ENCODE measurements at places on chromosomes 2 and 18. TPM values are rescaled to one million over a fixed set of nuclear protein-coding genes. Genes with fewer than 3 reads are reported as not detected.

The L3MBTL4 gene
- not detected for total RNA-seq

The CDK15 gene
- total RNA-seq = 19.8 TPM

The CD207 gene
- not detected for total RNA-seq

The UXS1 gene
- total RNA-seq = 52.3 TPM

The ALLC gene
- total RNA-seq = not detected

The MFSD2B gene
- 0.27 TPM for total RNA-seq

DNA sequence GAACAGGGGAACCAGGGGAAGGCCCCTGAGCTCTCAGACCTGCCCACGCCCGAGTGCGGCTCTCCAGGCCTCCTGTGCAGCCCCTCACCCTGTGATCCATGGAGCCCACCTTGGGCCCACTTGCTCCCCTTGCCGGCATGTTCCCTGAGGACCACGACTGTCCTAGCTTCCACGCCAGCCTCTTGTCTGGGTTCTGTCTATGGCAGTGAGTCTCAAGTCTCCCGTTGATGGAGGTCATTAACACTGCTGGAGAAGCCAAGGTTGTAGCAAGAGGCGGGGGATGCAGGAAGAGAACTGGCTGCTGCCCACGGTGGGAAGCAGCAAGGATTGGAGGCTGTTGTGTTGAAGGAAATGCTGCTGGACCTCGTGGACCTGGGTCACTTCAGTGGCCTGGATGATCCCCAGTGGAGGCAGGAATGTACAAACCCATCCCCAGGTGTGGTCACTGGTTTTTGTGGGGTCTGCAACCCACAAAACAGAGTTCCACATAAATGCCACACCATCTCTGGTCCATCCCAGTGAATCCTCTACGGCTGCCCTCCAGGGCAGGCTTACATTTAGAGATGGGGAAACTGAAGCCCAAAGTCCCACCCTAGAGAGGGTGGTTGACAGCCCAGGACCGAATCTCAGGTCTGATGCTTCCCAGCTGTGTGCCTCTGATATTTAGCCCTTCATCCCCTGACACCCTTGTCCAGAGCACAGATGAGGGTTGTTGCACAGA, 150.3 kb downstream of the NDUFA10 start:
- no peak for DNase-seq

GRCh38 chr2:72990695-72991438, 73.5 kb downstream of the EMX1 start:
- DNase-seq = no peak

DNA sequence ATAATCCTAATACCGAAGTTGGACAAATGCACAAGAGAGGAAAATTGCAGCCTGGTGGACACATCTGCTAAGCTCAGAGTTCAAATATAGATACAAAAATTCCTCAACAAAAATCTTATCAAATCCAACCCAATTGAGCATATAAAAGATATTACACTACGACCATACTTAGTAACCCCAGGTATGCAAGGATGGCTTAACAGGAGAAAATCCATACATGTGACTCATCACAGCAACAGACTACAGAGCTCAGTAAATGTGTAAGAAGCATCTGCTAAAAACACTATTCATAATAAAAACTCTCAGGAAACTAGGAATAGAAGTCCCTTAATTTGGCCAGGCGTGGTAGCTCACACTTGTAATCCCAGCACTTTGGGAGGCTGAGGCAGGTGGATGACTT, 28.3 kb downstream of the HS6ST1 start:
- DNase-seq = no peak

GRCh38 chr2:235978022-235978421, 190.2 kb downstream of the GBX2 start:
- DNase-seq = no peak

DNA sequence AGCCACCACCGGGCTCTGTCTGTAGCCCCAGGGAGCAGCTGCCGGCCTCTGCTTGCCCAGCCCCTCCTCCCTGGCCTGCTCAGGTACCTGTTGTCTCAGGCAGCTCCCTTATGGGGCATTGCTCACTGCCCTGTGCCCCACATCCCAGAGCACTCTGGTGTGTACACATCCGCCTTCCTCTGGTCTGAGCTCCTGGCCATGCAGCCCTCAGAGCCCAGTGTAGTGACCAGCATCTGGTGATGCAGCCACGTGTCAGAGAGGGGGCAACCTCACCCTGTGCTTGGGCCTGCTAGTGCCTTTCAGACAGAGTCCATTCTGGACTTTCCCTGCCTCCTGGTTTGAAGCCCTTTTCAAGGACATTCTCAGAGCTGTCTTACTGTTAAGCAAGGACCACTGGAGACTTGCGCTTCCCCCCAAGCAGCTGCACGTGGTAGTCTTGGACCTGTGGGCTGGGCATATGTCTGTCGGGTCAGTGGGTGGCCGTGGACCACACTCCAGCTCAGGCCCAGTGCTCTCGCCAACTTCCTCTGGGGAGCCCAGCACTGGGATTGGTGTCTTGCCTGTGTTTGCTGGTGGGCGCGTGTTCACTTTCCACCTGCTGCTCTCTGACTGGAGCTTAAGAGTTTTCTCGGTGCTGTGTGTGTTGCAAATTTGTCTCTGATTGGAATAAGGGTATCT, 30.7 kb downstream of the DGKD start:
- DNase-seq = no peak

- DNase-seq = no peak
These were observed 122.9 kb downstream of the NCK2 start for GRCh38 chr2:105867587-105867986.

DNA sequence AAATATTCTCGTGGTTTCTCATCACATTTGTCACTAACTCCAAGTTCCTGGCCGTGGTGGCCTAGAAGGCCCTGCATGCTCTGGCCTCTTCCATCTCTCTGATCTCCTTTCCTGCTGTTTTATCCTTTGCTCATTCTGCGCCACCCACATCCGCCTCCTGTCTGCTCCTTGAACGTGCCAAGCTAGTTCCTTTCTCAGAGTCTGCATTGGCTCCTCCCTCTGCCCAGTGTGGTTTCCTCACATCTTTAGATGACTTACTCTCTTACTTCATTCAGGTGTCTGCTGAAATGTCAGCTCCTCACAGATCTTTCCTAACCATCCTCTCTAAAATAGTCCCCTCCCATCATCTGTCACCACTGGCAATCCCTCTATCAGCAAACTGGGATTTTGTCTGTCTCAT, 158.6 kb upstream of the RBMS1 start:
- no peak for DNase-seq

DNA sequence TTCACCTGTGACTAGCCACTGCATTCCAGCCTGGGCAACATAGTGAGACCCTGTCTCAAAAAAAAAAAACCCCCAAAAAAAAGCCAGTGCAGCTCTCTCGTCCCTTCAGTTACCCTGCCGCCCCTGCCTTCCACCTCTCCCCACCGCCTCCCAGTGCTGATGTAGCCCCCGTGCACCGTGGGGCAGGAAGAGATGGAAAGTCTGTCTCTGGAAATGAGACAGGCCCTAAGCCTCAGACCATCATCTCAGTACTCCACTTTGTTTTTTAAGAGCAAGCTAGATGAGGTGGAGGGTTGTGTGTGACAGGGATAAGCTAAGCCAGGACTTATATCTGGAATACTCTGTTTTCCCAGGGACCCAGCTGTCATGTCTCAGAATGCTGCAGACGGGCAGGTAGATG, 32.0 kb downstream of the MERTK start:
- DNase-seq = no peak

GRCh38 chr2:207181526-207182274, 16.0 kb upstream of the KLF7 start:
- no peak for DNase-seq

GRCh38 chr2:33503002-33503401, 26.6 kb downstream of the RASGRP3 start:
- no peak for DNase-seq

- no peak for DNase-seq
These were observed 234.4 kb upstream of the RGPD4 start for GRCh38 chr2:107592280-107592624.

- peak; percentile 12 for DNase-seq
These were observed 81.8 kb downstream of the INO80D start for GRCh38 chr2:206004004-206004693.

All from HFFc6 (cell line).